AG08396 (cell line): ENCODE measurements at places on chromosomes 1 and 21.

DNA sequence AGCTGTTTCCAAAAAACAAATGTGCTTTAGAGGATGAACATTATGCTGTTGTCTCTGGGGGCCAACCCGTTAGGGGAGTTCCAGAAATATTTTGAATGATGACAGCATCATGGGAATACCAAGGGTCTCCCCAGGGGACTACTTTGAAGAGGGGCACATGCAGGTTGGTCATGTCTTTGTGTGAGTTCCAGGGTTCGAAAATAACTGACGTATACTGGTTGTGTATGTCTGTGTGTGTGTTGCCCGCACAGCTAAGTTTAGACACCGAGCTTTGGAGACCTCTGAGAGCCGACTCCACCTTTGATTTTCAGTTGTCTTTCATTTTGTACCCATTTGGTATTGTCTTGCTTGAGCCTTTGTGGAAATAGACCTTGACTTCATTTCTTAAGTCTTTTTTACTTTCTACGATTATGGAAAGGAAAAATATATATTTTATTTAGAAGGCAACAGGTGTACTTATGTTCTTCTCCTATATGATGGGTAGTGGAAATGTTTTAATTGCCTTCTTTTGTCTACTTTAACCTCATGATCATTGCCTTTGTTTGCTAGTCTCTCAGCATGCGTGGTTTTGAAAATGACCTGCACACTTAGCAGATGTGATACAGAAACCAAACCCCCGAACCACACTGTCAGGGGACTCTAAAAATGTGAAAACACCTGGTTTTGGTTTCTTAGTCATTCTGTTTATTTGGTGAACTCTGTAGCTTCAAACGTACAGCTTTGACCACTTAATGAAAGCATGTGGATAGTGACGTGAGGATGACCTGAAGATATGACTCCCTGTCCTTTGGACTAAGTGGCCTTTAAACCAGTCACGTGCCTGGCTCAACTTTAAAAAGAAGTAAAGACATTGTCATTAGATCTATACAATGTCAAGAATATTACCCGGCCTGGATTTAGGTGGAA is 56.5 kb downstream of the GALNT2 start:
- DNase-seq, result no peak

DNA sequence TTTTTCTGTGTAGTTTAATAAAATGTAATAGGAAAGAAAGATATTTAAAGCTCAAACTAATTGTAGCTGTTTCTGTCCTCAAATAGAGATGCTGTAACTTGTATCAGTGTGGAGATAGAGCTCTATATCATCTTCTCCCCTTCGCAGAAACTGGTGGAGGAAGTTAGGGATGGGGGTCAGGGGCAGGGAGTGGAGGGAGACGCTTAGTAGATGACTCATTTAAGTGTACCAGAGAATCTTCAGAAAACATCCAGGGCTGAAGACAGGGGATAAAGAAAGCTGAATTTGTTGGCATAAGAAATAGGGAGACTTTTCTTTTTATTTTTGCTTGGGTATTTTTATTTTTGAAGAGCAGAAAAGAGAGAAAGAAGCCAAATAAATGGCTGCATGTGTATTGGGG is 282.6 kb upstream of the DPYD start:
- DNase-seq, result no peak

GRCh38 chr1:42449256-42449655 is 6.6 kb downstream of the ZMYND12 start:
- DNase-seq, result no peak

- no peak for DNase-seq
Observed at GRCh38 chr21:39900491-39900890, 33.3 kb downstream of the PCP4 start.

DNA sequence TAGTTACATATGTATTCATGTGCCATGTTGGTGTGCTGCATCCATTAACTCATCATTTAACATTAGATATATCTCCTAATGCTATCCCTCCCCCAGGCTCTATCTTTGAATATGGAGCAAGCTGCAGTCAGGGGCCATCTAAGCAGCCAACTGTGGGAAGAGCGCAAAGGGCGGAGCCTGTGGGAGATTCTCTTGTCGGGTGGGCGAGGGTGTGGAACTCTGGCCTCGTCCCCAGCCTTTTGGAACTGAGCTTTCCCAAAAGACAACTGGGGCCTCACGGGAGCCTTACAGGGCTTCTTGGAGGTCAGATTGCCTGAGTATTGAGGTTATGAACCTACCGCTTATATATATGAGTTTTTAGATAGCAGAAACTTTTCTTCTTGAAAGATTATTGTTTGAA is 117.2 kb downstream of the HHAT start:
- DNase-seq, result no peak

GRCh38 chr21:30257773-30258172 is 25.0 kb downstream of the KRTAP24-1 start:
- no peak for DNase-seq

GRCh38 chr21:27764056-27764455 is 797.2 kb upstream of the ADAMTS5 start:
- no peak for DNase-seq

DNA sequence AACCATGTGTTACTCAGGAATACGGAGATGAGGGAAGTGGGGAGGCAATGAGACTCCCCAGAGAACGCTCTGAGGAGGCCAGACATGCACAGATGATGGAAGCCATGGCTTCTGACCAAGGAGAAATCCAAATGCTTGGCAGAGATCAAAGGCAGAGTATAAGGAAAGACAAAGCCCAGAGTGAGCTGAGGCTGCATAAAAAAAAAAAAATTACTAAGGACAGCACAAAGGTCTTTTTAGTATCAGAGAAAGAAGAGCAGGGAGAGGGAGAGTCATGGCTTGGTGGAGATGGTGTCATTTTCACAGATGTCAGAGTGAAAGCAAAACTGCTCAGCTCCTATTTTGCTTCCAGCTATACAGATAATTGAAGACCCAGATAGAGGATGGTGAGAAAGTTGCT is 8.1 kb upstream of the NCF2 start:
- no peak for DNase-seq

DNA sequence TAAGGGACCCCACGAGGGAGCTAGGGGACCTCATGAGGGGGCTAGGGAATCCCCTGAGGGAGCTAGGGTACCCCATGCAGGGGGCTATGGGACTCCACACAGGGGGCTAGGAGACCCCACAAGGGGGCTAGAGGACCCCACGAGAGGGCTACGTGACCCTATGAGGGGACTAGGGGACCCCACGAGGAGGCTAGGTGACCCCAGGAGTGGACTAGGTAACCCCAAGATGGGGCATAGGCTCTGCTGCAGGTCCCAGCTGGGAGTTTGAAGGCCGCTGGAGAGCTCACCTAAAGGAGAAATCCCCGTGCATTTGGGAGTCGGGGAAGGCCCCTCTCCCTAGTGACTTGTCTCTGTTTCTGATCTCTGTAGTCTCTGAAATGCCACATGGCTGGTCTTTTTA is 50.0 kb upstream of the DMRTB1 start:
- no peak for DNase-seq
